ENCODE measurements at places on chromosomes 2 and 18.
A peak's percentile ranks its signal among the peaks of the same experiment; 100 is the strongest.

- no peak for DNase-seq
Observed at GRCh38 chr18:26532367-26533340, 15.7 kb downstream of the KCTD1 start.

DNA sequence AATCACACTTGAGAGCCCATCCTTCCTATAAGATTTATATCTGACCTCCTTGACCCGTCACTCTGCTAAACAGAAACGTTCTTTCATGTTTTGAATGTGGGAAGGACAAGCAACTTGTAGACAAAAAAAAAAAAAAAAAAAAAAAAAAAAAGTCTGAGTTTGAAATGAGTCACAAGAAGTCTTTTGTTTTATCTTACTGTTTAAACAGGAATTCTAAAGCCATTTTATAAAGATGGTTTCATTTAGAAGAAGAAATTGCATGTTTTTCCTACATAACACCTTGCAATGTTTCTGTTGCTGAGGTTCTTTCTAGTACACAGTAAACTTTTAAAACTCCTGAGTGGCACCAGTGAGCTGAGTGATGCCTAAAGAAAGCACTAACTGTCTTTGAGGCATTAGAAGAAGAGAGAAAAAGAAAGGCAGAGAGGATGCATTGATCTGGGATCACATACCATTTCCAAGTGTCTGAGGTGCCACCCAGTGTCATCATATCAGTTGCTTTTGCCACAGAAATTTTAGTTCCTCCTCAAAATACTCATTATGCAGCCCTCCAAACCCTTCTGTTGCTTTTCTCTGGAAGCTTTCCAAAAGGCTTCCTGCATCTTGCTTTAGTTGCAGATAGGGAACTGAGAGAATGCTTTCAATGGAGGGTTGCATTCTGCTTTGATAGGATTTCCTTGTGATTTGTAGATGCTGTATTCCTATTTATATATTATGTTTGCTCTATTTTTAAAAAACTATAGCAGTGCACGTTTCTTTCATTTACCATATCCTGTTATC, 69.1 kb downstream of the ACVR2A start:
- no peak for DNase-seq

GRCh38 chr18:36635414-36636096, 193.2 kb downstream of the TPGS2 start:
- DNase-seq, result no peak

DNA sequence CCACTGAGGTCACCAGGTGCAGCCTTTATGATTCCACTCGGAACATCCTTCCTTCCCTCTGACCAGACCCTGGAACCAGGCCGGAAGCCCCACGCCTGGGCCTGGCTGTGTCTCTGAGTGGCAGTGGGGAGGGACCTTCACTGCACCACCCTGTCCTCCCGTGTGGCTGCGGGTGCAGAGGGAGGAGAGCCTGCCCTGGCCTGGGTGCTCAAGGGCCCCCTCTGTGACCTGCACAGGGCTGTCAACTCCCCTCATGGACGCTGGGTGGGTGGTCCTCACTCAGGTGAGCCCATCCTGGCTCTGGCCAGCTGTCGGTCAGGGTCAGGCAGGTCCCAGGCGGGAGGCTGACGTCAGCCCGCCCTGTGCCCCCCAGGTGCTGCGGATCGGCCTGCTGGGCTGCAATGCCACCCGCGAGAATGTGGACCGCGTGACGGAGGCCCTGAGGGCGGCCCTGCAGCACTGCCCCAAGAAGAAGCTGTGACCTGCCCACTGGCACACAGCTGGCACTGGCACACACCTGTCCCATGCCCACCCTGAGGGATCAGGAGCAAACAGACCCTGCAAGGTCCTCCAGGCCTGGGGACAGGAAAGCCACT, 9.8 kb downstream of the AGXT start:
- DNase-seq, result no peak

DNA sequence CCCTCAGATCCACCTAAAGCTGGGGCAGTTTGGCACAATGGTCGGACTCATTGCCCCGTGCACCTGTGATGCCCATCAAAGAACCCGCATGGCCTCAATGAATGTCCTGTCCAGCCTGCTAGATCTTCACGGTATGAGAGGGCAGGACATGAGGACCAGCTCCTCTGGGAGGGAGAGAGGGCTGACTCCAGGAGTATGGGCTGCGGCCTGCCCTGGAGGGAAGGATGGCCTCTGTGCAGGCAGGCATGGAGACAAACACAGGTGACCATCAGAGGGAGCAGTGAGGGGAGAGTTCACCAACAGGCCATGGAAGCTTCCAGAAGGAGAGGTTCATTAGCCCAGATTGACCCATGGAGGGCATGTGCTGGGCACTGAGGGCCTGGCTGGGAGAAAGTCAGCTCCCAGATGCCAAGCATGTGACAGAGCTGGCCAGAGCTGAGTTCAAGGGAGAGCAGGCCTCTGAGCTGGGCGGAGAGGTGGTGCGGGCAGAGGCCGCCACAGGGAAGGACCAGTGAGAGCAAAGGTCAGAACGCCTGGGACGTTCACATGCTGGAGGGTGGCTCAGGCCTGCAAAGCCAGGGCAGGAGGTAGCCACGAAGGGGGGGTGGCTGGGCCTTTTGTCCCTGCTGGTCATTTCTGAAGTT, 36.2 kb downstream of the HJURP start:
- DNase-seq, result no peak

- peak; percentile 42 for DNase-seq
Observed at GRCh38 chr2:182593394-182593975, 122.6 kb upstream of the DNAJC10 start.

DNA sequence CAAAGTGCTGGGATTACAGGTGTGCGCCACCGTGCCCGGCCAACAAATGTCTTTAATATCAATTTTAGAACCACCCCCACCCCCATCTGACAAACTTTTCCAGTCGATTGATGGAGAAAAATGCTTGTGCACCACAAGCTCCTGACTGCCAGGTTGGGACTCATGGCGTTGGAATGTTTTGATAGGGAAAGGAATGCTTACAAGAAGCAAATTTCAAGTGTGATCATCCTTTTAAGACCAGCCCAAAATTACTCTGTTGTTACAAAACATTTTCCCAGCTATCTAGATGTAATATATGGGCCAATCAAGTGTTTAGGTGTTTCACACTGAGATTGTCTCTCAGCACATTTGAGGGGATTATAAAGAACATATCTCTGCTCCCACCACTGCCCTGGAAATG, 45.2 kb downstream of the UBXN4 start:
- DNase-seq, result peak; percentile 91

- no peak for DNase-seq
Observed at GRCh38 chr2:48464264-48464795, 65.6 kb upstream of the STON1 start.
